Anterior cingulate cortex (tissue), 58 donors: ENCODE measurements at places on chromosomes 6 and 20.

GRCh38 chr6:149366267-149366921 lies 33.7 kb upstream of the SUMO4 start:
- DNase-seq: no peak

GRCh38 chr20:14401479-14402138 lies 64.2 kb upstream of the FLRT3 start:
- DNase-seq: no peak

- no peak for DNase-seq
These were observed 125.7 kb upstream of the BTBD3 start for GRCh38 chr20:11791835-11792567.

DNA sequence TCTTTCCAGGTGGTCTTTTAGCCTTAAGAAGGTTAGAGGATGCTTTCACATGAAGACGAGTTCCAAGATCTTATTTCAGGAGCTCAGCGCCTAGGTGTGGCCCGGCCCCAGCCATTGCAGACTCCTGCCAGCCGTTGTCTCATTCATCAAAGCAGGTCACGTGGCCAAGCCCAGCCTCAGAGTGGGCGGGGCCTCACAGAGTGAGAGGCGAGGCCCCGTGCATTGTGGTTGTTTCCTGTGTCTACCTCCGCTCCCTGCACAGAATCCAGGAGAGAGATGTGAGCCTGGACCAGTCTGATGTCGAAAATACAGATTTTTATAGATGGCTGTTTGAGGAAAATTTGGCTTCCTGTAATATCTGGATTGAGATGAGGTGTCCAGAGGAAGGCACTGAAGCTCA lies 49.2 kb upstream of the CST5 start:
- no peak for DNase-seq

DNA sequence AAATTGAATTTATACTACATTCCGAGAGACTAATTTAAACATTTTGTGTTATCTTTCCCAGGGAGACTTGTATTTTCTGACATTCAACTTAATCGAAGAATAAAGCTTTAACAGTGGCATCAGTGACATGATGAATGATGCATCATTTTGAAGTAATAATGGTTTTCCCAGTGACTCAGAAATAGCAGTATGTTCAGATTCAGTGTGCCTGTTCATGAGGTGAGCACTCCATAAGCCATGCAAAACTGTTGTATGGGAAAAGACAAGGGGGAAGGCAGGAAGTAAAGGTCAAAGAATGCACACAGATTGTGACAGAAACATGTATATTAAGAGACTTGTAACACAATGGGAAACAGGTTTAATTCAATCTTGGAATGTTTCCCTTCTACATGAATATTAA lies 1348.2 kb upstream of the GJE1 start:
- no peak for DNase-seq

DNA sequence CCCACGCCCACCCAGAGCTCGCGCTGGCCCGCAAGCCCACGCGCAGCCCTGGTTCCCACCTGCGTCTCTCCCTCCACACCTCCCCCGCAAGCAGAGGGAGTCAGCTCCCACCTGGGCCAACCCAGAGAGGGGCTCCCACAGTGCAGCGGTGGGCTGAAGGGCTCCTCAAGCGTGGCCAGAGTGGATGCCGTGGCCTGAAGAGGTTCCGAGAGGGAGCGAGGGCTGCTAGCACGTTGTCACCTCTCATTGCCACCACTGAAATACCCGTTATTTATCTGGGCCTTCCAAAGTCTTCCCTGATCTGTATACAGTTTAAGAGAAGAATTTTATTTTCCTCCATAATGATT lies 88.3 kb upstream of the MYLIP start:
- DNase-seq: no peak

DNA sequence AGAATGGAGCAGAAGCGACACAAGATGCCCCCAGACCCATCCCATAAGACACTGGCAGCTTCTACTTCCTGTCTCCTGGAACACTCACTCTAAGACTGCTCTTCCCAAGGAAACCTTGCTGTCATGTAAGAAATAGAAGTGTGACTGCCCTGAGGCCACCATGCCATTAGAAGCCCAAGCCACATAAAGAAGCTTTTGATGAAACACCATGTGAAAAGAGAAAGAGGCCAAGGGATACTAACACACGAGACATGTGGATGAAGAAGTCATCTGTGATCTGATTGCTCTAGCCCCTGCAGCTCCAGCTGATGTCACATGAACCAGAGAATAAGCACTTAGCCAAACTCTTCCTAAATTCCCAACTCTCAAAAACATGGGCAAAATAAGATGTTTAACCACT lies 117.9 kb upstream of the PCSK2 start:
- DNase-seq: no peak

- DNase-seq: no peak
These were observed 55.3 kb downstream of the PFDN4 start for GRCh38 chr20:54263116-54263690.

DNA sequence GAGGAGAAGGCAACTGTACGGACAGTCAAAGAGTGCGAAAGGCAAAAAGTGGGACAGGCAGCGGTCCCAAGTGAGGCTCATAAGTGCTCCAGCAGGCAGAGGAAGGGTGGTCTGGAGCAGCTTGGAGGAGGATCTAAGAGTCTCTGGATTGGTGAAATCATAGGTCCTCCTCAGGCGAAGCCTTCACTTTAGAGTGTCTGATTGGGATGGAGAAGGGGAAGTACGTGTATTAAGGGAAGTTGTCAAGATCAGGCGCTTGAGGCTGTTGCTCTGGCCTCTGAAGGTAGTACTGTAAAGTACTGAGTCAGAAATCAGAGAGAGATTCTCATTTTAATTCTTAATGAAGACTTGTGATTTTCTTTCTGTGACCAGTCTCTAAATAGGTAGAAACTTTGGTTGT lies 185.6 kb downstream of the KIF16B start:
- DNase-seq: no peak

DNA sequence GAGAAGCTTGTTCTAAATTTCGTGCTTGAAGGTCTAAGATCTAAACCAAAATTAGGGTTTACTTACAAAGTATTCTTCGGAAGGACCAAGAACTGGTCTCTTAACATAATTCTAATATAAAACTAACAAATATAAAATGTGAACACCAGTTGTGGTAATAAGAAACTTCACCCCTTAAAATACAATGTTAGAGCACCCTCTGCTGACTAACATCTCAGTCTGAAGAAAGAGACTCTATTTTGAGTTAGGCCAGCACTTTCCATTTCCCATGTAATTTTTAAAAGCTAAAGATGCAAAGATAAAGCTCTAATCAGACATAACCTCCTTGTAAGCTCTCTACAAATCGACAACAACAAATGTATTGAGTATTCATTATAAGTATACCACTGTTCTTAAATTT lies 24.6 kb downstream of the ATG5 start:
- no peak for DNase-seq

DNA sequence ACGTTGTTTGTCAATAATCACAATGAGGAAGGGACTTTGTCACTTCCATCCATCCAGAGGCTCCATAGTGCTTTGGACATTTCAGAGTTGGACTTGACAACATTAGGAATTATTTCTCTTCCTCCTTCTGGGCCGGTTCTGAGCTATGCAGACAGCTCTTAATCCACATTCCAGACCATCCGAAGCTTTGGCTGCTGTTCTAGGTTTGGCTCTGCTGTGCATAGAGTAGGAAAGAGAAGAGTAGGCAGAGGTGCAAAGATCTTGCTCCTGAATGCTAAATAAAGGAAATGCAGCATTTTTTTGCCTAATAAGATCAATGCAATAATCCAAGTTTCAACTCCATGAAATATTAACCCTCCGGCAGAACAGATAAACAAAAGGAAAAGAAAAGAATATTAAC lies 251.8 kb upstream of the PRND start:
- no peak for DNase-seq

GRCh38 chr20:45467861-45468260 lies 1.7 kb upstream of the WFDC2 start:
- DNase-seq: no peak

DNA sequence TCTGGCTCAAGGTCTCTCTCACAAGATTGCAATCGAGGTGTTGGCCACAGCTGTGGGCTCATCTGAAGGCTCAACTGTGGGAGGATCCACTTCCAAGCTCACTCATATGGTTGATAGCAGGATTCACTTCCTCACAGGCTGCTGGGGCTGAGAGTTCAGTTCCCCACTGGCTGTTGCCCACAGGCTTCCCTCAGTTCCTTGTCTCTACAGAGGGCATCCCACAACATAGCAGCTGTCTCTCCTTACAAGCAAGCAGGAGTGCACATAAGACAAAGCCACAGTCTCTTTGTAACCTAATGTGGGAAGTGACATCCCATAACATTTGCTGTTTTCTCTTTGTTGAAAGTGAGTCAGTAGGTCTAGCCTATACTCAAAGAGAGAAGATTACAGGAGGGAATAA lies 14.0 kb downstream of the SPATS1 start:
- no peak for DNase-seq

- no peak for DNase-seq
These were observed 417.3 kb upstream of the ARID1B start for GRCh38 chr6:156359912-156360311.

- DNase-seq: no peak
These were observed 708.9 kb upstream of the NRSN1 start for GRCh38 chr6:23417133-23417532.

DNA sequence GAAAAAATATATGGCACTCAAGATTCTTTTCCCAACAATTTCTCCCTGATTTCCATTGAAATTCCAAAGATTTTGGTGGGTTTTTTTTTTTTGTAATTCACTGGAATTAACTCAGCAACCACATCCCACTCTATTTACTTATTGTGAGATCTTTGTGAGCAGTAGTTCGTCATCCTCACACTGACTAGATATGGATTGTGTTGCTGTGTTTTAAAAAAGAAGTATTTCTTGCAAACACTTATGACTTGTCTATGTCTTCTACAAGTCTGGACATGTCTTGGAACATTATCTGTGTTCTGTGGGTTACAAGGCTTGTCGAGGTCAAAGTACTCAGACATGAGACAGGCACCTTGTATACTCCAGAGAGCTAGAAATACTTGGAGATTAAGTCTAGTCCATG lies 7.3 kb upstream of the TENT5A start:
- no peak for DNase-seq

DNA sequence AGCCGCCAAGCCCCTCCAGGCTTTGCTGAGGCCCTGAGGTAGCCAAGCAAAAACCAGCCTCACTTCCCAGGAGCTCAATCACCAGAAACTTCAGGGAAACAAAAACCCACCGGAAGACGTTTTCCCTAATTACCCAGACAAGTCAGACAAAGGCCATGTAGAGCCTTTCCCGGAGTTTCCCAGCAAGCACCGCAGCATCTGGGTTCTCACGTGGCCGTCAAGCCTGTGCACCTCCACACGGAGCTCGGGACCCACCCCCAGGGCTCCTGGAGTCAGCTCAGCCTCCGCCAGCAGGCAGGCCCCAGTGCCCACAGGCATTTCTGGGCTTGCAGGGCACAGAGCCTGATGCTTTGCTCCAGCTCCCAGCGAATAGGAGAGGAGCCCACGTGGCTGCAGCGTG lies 10.1 kb upstream of the MRGBP start:
- DNase-seq: no peak

DNA sequence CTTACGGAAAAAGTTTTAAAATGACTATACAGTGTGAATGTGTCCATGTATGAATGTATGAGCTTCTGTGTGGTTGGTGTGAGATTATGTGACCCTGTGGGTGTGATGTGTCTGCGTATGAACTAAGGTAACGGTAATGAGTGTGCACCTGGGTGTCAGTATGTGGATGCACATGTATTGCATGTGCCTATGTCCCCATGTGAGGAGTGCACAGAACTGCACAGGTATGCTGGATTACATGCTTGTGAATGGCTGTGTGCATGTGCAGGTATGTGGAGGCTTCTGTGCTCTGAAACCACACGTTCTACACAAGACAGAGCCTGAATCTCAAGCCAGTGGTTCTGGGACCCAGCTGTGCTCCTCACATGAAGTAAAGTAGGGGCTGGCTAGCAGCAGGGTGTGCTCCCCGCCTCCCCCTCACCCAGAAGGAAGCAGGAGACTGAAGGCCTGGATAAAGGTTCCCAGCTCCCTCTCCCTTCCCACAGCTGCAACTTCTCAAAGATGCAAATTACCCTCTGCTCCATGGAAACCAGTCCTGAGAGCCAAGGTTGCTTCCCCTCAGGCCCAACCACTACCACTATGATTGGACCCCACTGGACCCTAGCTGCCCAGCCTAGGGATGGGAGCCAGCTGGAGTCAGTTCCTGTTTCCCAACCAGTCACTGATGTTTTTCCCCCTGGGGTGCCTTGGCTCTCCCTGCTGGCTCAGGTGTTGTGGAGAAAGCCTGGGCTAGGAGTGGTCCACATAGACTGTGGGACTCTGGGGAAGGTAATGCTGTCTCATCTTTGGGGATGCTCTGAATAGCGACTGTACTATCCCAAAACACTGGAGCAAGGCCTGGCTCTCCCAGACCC lies 24.8 kb upstream of the SPDEF start:
- no peak for DNase-seq

DNA sequence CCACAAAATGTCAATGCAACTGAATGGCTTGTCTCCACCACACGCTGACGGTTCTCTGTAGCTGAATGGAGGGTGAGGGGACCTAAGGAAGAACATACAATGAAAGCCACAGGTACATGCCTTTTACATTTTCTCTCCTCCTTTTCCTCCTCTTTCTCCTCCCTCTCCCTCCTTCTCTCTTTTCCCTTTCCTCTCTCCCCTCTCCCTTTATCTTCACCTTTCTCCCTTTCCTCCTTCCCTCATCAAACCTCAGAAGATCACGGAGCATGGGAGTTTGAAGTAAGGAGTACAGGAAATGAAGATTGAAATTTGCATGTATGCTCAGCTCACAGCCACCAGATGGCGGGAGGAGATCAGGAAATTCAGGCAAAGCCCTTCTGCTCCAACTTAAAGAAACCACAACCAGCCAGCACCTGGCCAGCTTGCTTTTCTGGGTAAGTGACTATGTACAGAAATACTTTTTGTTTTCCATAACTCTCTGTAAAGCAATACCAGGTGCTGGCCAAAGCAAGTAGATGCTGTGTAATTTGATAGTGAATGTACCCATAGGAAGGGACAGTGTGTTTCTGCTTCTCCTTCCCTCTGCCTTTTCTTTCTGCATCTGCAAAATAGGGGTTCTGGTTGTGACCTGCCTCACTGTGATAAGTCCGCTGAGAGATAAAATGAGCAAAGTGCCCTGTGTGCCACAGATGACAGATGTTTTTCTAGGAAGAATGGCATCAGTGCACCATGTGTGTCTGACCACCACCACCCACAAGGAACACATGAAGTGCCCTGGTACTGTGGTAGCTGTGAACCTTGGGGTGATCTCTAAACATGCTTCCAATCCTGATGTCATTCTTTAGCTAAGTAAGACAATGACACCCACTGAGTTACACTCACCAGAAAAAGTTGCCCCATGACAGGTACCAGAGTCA lies 18.6 kb upstream of the FOXO3 start:
- DNase-seq: peak; percentile 55

DNA sequence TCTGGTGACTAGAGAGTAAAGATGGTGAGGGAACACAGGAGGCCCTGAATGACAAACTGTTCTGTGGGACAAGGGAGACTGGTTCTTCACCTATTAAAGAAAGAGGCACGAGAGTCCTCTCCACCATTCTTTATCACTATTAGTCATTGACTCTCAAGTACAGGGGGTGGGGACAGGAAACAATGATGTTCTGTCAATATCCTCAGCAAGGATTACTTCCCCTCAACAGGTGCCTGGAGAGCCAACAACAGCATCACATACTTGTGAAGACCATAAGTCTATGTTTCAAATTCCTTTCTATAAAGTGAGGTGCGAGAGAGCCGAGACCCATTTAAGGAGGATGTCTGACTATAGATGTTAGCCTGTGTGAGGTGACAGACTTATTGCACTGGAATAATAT lies 72.4 kb upstream of the TBC1D7 start:
- DNase-seq: no peak
